ENCODE measurements at places on chromosomes 1 and 21. TPM values are rescaled to one million over a fixed set of nuclear protein-coding genes. Genes with fewer than 3 reads are reported as not detected.

GRCh38 chr1:21648791-21649190 lies 20.4 kb downstream of the RAP1GAP start:
- DNase-seq, result no peak

GRCh38 chr21:40395732-40396131 lies 451.2 kb downstream of the DSCAM start:
- DNase-seq, result no peak

DNA sequence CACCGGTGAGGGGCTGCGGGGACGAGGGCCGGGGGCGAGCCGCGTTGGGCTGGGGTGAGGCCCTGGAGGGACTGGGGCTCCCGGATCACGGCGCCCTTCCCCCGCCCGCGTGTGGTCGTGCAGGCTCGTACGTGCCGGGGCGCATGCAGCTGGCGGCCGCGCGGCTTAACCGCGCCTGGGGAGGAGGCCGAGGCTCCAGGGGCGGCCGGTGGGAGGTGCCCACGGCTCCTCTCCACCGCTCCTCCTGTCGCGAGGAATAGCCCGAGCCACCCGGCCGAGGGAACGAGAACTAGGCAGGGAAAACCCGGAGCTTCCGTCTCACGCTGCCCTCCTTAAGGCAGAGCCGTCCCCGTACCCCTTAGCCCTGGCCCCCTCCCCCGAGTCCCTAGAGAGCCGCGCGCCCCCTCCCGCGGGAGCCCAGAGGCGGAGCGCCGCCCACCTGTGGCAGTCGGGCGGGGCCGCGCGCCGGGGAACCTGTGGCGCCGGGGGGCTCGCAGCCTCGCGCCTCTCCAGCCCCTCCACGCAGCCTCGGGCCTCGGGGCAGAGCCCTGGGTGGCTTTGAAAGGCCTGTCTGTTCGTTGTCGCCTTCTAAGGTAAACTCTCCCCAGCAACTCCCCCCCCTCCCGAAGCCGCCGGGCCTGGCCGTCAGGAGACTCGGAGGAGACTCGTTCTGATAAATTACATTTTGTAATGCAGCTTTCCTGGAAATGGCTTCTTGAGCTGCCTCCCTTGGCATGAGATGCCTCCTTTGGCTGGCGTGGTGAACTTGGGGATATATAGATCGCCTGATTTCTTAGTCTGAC lies 746 bp downstream of the AK4 start:
- no peak for DNase-seq

DNA sequence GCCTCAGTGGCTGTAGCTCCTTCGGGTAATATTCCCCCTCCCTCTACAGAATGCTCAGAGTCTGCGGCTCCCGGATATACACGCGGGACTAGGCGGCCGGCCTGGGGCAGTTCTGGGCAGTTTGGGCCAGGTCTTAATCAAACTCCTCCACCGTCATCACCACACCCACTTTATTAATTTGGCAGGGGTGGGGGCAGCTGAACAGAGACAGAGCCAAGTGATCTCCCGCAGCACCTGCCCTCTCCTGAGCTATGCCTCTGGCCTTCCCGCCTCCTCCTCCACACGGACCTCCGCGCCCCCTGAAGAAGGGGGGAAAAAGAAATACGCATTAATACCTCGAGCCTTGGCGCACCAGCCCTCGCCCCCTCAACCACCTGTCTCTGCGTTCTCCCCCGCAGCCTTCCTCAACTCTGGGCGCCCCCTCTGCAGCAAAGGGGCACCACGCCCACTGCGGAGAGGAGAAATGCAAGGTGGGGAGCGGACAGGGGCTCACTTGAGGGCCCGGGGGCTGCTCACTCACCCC lies 42.6 kb downstream of the CD34 start:
- DNase-seq, result peak; percentile 28

GRCh38 chr21:37414292-37415253 lies 48.0 kb downstream of the DYRK1A start:
- no peak for DNase-seq

DNA sequence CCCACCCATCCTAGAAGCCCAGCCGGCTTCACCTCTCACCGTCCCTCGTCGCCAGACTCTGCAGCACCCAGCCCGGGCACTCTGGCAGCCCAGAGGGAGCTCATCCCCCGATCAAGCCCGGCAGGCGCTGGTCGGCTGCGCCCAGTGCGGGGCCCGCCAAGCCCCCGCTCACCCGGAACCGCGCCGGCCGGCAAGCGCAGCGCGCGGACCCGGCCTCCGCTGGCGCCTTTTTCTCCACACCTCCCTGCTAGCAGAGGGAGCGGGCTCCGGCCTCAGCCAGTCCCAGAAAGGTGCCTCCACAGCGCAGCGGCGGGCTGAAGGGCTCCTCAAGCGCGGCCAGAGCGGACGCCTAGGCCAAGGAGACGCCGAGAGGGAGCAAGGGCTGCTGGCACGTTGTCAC lies 2023.3 kb downstream of the NCAM2 start:
- DNase-seq, result no peak

DNA sequence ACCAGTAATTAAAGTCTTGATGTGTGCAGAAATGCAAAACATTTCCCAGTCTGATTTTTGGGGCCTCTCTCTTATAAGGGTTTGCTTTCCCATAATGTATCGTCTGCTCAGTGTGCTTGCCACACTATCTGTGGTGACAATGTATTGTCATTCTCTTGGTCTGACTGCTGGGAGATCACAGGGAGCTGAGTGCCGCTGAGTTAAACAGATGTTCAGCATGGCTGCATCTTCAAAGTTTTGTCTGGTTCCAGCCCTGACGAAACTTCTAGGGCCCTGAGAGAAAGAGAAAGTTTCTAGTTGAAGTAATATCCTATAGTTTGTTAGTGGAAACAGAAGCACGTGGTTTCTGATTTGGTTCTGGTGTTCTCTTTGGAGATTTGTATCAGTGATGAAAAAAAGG lies 42.6 kb downstream of the DNM3 start:
- DNase-seq, result no peak

- no peak for DNase-seq
These were observed 23.1 kb upstream of the C1orf198 start for GRCh38 chr1:230891413-230891812.

DNA sequence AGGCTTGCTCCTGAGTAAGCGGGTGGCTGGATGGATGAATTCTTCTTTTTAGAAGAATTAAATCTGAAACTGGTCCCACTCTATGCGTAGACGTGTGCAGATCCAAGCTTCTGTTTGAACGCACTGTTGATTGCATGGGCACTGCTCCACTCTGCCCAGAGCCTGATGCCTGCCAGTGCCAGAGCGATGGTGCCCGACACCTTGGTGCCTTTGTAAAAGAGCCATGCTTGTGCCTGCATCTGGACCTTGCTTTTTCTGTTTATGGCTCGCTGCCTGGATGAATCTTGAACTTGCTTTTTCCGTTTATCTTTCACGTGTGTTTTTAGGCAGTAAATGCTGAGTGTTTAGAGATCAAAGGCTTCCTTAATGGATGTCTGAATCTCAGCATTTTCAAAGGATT lies 15.0 kb upstream of the PWP2 start:
- no peak for DNase-seq

DNA sequence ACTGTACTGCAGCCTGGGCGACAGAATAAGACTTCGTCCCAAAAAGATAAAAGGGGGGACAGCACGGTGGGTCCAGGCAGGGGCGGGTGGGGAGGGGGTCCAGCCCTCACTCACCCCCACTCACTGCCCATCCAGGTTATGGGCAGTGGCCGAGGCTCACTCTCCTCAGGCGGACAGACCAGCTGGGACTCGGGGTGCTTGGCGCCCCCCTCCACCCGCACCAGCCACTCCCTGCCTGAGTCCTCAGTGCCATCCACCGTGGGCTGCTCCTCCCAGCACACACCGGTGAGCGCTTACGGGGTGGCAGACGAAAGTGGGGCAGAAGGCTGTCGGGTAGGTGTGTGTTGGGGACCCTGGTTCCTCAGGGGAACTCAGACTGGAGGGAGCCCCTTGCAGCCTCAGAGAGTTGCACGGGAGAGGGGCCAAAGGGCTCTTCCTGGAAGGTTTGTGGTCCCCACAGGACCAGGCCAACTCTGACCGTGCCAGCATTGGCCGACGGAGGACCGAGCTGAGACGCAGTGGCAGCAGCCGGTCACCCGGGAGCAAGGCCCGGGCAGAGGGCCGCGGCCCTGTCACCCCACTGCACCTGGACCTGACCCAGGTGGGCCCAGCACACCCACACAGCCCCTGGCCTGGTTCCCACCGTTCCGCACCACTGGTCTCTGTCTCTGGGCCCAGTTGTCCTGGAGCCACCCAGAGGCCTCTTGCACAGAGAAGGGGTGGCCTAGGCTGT lies 6.6 kb downstream of the PLEKHN1 start:
- no peak for DNase-seq

DNA sequence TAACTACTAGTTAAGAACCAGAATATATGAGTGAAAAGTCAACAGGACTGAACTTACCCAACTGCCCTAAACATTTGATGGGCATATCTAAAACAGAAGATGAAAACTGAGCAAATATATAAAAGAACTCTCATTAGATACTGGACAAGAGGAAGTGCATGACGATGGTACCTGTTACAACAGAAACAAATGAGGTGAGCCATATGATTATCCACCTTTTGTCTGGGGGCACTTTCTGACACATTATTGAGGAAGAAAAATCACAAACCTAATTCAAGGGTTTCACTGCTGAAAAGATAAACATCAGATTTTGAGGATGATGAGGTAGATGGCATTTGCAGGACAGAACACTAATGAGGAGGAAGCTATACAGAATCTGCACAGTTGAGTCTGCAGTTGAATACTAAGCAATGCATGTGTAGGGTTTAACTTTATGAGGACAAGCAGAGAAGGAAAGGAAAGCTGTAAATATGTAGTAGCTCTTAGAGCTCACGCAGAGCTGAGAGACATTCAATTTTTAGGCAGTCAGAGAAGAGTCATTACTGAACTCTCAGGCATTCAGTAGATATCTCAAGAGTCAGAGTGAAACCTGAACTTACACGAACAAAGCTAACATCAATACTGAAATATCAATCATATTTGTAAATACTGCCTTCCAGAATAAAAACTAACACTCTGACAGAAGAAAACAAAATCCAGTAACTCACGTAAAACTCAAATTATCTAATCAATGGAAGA lies 262.1 kb downstream of the AKT3 start:
- no peak for DNase-seq

DNA sequence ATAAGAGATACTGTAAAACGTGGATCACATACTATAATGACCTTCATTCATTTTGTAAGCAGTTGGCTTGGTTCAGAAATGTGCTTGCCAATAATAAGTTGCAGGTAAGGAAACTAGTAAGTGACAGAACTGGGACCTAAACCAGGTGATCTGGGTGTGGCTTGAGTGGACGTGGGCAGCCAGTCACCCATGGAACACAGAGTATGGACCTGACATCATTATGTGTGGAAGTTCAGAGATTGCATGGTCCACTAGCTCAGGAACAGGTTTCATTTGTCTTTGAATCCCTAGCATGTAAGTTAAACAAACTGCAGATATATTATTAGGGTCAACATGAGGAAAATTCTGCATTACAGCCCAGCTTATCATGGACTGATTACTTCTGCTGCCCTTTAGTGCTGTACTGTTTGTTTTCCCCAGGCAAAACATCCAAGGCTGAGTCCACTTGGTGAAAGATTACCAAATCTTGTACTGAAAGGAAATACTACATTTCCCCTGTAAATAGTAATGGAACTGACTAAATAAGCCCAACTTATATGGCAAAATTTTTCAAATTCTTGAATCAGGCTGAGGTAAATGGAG lies 327.3 kb upstream of the SGIP1 start:
- no peak for DNase-seq

- DNase-seq, result no peak
These were observed 145.8 kb upstream of the SYT6 start for GRCh38 chr1:114299331-114299975.

- no peak for DNase-seq
These were observed 36.1 kb upstream of the RUNX3 start for GRCh38 chr1:24966121-24966723.

GRCh38 chr1:20379075-20379474 lies 88.4 kb downstream of the VWA5B1 start:
- no peak for DNase-seq

- no peak for DNase-seq
These were observed 8.2 kb downstream of the KRTAP27-1 start for GRCh38 chr21:30329203-30329875.

GRCh38 chr1:155010211-155010918 lies 7.8 kb downstream of the ZBTB7B start:
- no peak for DNase-seq

GRCh38 chr1:109292364-109292763 lies 9.4 kb upstream of the PSRC1 start:
- DNase-seq, result no peak

- DNase-seq, result peak; percentile 5
These were observed 1067.9 kb downstream of the TTLL7 start for GRCh38 chr1:82931006-82931405.

GRCh38 chr1:48016515-48016914 lies 19.3 kb upstream of the TRABD2B start:
- DNase-seq, result no peak

GRCh38 chr1:41614818-41615217 lies 130.3 kb upstream of the EDN2 start:
- DNase-seq, result no peak

The ABCD3 gene
- total RNA-seq, result 23.6 TPM

The COL11A1 gene
- total RNA-seq, result not detected

The METTL18 gene
- total RNA-seq, result 21.0 TPM

The AHCTF1 gene
- 59.0 TPM for total RNA-seq

The SPRR4 gene
- total RNA-seq, result not detected

The AADACL3 gene
- total RNA-seq, result not detected

The SYNC gene
- total RNA-seq, result not detected

The CDC20 gene
- total RNA-seq, result 0.32 TPM

The AMY2A gene
- total RNA-seq, result not detected

The CELA3B gene
- total RNA-seq, result not detected

The RPTN gene
- total RNA-seq, result not detected

The SDC3 gene
- total RNA-seq, result 0.29 TPM

The KLF18 gene
- not detected for total RNA-seq

The S100B gene
- total RNA-seq, result not detected

The SERTAD4 gene
- total RNA-seq, result not detected
